Activated CD8-positive, alpha-beta memory T cell treated with anti-CD3 and anti-CD28 coated beads for 24 hours (primary cell): ENCODE measurements at places on chromosomes 3 and 15.

- no peak for DNase-seq
These were observed 127.6 kb upstream of the LMOD3 start for GRCh38 chr3:69250014-69250413.

GRCh38 chr3:128319107-128319506 is 147.6 kb downstream of the DNAJB8 start:
- no peak for DNase-seq

- no peak for DNase-seq
These were observed 60.8 kb upstream of the GOLIM4 start for GRCh38 chr3:168156479-168156878.

GRCh38 chr3:126964261-126964660 is 18.7 kb upstream of the PLXNA1 start:
- no peak for DNase-seq

GRCh38 chr15:29226436-29227208 is 43.0 kb downstream of the NSMCE3 start:
- DNase-seq: no peak

GRCh38 chr15:87943626-87944025 is 312.9 kb downstream of the NTRK3 start:
- DNase-seq: no peak

- no peak for DNase-seq
These were observed 146.9 kb upstream of the LRTM1 start for GRCh38 chr3:55074796-55075195.

- DNase-seq: no peak
These were observed 133.1 kb downstream of the SMAD6 start for GRCh38 chr15:66834881-66835878.
